RWPE2 (cell line): ENCODE measurements at places on chromosomes 1 and 21.

GRCh38 chr1:161285521-161285920 is 24.2 kb downstream of the MPZ start:
- H3K27ac ChIP-seq = no peak overlapping the region
- no peaks in the 10 kb centered on the region for H3K36me3 ChIP-seq
- no peak for DNase-seq
- H3K4me3 ChIP-seq = no peak overlapping the region
- H3K27me3 ChIP-seq = no peaks in the 10 kb centered on the region
- no peaks in the 10 kb centered on the region for H3K4me1 ChIP-seq

- peaks cover 8% of the 10 kb centered on the region for H3K4me1 ChIP-seq
- H3K4me3 ChIP-seq = no peak overlapping the region
- H3K27ac ChIP-seq = no peak overlapping the region
- no peaks in the 10 kb centered on the region for H3K36me3 ChIP-seq
Observed at GRCh38 chr1:184905601-184906322, 68.5 kb downstream of the NIBAN1 start.

- H3K4me1 ChIP-seq = no peaks in the 10 kb centered on the region
- no peak overlapping the region for H3K27ac ChIP-seq
- no peaks in the 10 kb centered on the region for H3K27me3 ChIP-seq
- no peaks in the 10 kb centered on the region for H3K36me3 ChIP-seq
Observed at GRCh38 chr1:154777154-154777553, 92.9 kb downstream of the KCNN3 start.

DNA sequence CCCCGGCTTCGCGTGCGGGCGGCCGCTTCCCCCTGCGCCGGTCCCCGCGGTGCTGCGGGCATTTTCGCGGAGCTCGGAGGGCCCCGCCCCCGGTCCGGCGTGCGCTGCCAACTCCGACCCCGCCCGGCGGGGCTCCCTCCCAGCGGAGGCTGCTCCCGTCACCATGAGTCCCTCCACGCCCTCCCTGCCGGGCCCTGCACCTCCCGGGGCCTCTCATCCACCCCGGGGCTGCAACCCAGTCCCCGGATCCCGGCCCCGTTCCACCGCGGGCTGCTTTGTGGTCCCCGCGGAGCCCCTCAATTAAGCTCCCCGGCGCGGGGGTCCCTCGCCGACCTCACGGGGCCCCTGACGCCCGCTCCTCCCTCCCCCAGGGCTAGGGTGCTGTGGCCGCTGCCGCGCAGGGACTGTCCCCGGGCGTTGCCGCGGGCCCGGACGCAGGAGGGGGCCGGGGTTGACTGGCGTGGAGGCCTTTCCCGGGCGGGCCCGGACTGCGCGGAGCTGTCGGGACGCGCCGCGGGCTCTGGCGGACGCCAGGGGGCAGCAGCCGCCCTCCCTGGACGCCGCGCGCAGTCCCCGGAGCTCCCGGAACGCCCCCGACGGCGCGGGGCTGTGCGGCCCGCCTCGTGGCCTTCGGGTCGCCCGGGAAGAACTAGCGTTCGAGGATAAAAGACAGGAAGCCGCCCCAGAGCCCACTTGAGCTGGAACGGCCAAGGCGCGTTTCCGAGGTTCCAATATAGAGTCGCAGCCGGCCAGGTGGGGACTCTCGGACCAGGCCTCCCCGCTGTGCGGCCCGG is 159.2 kb downstream of the RUNX1 start:
- no peaks in the 10 kb centered on the region for H3K27me3 ChIP-seq
- H3K27ac ChIP-seq = peak overlapping the region; percentile 99
- H3K4me1 ChIP-seq = no peaks in the 10 kb centered on the region
- peak; percentile 82 for DNase-seq

DNA sequence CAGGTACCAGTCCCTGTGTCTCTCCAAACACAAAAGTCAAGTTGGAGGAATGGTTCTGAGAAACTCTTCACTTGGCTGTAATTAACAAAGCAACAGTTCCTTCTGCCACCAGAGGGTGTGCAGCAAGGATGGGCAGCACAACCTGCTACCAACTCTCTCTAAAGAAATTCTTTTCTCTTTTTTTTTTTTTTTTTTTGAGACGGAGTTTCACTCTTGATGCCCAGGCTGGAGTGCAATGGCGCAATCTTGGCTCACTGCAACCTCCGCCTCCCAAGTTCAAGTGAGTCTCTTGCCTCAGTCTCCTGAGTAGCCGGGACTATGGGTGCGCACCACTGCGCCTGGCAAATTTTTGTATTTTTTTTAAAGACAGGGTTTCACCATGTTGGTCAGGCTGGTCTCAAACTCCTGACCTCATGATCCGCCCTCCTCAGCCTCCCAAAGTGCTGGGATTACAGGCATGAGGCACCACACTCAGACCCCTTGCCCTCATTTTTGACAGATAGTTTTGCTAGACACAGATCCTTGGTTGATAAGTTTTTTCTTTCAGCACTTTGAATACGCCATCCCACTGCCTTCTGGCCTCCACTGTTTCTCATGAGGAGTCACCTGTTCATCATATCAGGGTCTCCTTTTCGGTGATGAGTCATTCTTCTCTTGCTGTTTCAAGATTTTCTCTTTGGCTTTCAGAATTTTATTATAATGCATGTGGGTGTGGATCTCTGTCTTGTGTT is 12.1 kb upstream of the DEGS1 start:
- no peak overlapping the region for H3K27ac ChIP-seq
- H3K4me3 ChIP-seq = no peak overlapping the region
- no peaks in the 10 kb centered on the region for H3K4me1 ChIP-seq
- no peaks in the 10 kb centered on the region for H3K36me3 ChIP-seq
- no peak for DNase-seq

GRCh38 chr1:58317086-58317485 is 229.4 kb downstream of the OMA1 start:
- no peak overlapping the region for H3K27ac ChIP-seq
- no peaks in the 10 kb centered on the region for H3K36me3 ChIP-seq
- H3K27me3 ChIP-seq = no peaks in the 10 kb centered on the region
- DNase-seq = no peak
- no peaks in the 10 kb centered on the region for H3K4me1 ChIP-seq
- H3K4me3 ChIP-seq = no peak overlapping the region

GRCh38 chr1:113292603-113293255 is 97.6 kb upstream of the MAGI3 start:
- H3K27me3 ChIP-seq = no peaks in the 10 kb centered on the region
- no peaks in the 10 kb centered on the region for H3K36me3 ChIP-seq
- no peaks in the 10 kb centered on the region for H3K4me1 ChIP-seq
- no peak overlapping the region for H3K27ac ChIP-seq
- no peak for DNase-seq

DNA sequence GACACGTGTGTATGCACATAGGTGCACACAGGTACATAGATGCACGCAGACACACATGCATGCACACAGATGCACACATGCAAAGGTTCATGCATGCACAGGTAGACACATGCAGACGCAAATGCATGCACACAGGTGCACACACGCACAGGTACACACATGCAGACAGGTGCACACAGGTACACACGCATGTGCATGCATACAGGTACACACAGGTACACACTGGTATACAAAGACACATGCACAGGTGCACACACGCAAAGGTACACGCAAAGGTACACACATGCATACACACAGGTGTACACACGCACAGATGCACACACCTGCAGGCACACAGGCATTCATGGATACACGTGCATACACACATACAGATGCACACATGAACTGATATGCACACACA is 8.8 kb downstream of the NOC2L start:
- H3K36me3 ChIP-seq = peaks cover 88% of the 10 kb centered on the region
- H3K27ac ChIP-seq = no peak overlapping the region
- no peak overlapping the region for H3K4me3 ChIP-seq
- DNase-seq = no peak
- no peaks in the 10 kb centered on the region for H3K27me3 ChIP-seq

DNA sequence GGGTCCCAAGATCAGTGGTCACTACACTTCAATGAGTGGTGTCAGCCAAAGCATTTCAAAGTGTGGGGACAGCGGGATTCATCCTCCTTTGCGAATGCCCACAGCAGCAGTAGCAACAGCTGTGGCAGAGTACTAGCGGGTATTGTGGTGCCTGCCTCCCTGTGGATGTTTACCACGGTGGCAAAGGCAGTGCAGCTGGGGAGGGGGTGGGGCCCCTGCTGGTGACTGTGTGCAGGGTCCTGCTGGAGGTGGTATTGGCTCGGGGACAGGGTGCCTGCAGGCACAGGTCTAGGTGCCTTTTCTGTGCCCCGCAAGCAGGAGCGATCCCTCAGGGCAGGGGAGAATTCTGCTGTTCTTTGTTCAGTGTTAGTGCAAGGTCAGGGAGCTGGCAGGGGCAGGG is 415.7 kb downstream of the USP25 start:
- no peaks in the 10 kb centered on the region for H3K4me1 ChIP-seq
- H3K27ac ChIP-seq = no peak overlapping the region
- no peak for DNase-seq
- H3K27me3 ChIP-seq = no peaks in the 10 kb centered on the region
